ENCODE measurements at places on chromosomes 1 and 21.

GRCh38 chr1:57795886-57796285, 372.0 kb upstream of the DAB1 start:
- DNase-seq: no peak

GRCh38 chr1:117093091-117093534, 28.4 kb downstream of the TRIM45 start:
- peak; percentile 97 for DNase-seq

- DNase-seq: no peak
Measured at GRCh38 chr1:22710701-22711049, at the start of gene EPHB2. Gene EPHB2, plus strand, starts transcription at chr1:22710839. Its CDS starts 144 bp downstream, at chr1:22710983.

DNA sequence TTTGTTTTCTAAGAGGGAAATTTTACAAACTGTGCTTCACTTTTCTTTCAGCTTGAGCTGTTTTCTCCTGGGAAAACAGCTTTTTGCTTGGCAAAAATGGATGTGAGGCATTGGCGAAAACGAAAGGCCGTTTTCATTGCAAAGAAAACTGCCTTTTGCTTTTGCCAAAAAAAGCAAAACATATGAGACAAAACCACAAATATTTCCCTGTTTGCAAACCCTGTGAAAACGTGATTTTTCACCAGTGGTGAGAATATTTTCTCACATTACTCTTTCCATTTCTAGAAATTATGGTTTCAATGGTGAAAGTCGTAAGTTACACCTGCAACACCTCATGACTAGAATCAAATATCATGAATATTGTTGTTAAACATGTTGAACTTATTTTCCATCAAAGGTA, 74.0 kb upstream of the ZBTB18 start:
- peak; percentile 39 for DNase-seq

GRCh38 chr1:30525971-30526651, 197.3 kb downstream of the MATN1 start:
- DNase-seq: peak; percentile 82

DNA sequence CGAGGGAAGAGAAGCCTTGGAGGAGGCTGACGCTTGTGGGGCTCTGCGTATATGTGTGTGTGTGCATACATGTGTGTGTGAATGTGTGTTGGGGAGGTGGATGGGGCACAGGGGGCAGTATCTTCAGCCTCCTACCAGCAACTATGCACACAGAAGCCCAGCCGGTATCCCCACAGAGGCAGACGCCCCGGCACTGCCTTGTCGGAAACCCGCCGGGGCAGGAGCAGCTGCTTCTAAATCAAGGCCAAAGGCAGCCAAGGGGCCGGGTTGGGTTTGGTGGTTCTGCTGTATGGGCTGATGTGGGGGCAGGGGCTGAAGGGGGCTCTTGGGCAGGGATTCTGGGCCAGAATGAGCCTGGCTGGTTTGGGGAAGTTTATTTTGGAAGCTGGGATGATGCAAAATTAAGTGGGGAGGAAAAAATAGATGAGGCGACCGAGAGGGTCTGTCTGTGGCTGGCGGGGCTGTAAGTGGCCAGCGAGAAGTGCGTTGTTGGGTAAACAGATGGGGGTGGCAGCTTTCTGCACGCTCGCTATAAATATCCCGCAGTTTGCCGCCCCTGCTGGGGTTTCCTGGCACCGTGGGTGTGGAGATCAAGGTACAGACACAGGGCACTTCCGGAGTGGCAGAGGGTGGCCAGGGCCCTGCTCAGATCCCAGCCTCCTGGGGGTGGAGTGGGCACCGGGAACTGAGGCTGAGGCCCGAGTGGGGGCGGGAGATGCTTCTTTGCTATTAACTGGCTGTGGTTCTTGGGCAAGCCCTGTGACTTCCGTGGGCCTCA, 11.0 kb upstream of the WNT4 start:
- DNase-seq: no peak

DNA sequence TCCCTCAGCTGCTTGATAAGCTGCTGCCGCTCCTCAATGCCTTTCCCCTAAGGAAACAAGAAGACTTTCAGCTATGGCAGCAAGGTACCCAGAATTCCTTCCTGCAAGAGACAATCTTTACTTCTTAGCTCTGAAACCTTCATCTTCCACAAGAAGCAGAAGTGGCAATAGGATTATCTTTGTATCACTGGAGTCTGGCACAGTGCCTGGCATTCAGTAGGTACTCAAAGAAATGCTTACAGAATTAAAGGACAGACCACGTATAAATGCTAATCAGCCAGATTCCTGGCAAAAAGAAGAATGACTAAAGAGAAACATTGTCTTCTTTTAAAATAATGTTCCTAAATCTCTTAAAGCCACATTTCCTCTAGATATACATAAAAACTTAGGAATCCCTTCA, 43.7 kb downstream of the SLC27A3 start:
- no peak for DNase-seq

- DNase-seq: no peak
Measured at GRCh38 chr1:56952501-56952900, 13.3 kb downstream of the C8B start.

- no peak for DNase-seq
Measured at GRCh38 chr1:205211839-205212536, 486 bp upstream of the DSTYK start.

GRCh38 chr1:23013657-23014056, 2.0 kb downstream of the TEX46 start:
- no peak for DNase-seq

DNA sequence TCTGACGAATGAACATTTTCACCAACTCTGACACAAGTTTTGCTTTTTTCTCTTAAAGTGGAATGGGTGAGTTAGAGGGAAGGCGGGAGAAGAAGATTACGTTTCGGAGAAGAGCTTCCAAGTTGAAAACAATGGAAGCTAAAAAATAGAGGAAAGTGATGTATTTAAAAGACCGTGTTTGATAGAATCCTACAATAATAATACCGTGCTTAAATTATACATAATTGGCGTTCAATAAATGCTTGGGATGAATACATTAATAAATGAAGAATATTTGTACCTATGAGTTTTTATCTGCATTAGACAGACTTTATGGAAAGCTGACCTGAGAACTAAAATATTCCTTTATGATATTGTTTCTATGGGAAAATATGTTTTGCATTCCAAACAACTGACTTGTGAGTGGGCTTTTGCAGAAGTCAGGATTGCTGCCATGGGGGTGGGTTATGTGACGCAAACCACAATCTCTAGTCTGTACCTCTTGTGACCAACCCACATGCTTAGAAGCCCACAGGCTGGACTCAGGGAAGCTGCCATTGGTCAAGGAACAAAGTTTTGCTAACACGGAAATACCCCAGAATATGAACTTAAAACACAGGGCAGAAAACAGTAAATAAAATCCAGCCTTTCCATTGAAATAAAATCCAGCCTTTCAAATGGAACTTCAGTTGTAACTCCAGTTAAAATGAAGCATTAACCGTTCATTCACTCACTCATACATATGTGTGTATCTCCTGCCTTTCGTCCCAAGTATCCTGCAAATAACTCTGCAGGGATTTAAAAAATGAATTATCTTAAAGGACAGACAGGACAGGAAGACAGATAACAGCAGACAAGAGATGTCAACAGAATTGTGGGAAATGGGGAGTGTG, 21.3 kb upstream of the ATF3 start:
- peak; percentile 98 for DNase-seq

DNA sequence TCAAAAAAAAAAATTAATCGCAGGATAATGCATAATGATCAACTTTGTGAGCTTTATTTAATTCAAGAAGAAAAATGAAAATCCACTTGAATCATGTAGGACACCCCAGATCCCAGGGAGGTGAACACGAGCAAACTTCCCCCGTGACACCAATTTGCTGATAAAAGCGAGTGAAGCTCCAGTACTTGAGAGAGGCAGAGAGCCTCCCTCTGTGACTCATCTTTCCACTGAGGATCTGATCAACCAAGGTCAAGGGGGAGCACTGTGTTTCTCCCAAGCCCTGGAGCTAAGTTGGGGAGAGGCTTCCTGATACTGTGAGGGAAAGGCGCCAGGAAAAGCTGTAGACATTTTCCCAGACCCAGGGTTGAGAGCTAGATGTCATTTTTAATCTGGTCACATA, 160.9 kb downstream of the SLC44A5 start:
- no peak for DNase-seq

- no peak for DNase-seq
Measured at GRCh38 chr1:109802136-109802900, 38.6 kb upstream of the EPS8L3 start.

- DNase-seq: no peak
Measured at GRCh38 chr1:230292689-230293389, 133.3 kb downstream of the PGBD5 start.

DNA sequence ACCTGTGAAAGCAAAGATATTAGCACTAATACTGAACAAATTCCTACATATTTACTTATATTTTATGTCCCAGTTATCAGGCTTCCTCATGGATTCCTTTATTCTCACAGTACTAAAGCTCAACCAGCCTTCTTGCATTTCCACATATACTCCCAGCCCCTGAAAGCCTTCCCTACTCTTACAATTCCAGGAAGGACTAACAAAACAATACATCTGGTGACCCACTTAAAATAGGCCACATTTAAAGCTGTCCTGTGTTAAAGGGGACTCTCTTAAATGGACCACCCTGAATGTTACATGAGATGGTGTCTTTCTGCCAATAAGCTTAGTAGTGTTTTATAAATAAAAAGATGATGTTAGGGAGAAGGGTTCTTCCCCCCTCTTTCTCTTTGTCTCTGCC, 54.4 kb downstream of the NTMT2 start:
- DNase-seq: no peak

GRCh38 chr1:172390301-172390682, 30.2 kb upstream of the C1orf105 start:
- DNase-seq: no peak

DNA sequence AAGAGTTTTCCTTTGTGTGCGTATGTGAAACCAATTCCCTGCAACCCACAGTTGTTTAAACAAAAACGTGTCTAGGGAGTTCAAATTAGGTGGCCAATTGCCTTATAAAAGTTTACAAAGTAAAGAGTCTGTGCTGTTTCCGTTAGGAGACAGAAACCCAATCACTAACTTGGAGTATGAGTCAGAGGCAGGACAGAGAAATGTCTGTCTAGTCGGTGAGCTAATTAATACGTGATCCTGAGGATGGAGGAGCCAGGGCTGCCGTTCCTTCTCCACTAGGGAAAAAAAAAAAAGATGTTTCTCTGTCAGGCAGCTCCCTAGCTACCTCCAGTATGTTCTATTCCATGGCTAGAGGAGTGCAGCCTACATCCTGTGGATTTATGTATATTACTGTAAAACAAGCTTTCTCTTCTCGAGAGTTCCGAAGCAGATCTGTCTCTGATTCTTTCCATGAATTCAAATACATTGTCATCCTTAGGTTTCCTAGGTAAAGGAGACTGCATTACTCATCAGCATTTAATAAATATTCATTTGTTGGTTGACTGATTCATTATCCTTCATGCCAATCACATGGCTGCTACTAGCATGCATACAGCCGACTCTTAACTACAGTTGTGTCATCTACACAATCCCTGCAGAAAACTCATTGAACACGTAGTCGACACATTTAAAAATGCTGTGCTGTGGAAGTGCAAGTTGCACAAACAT, 430.6 kb downstream of the KIF26B start:
- DNase-seq: peak; percentile 69

GRCh38 chr1:235632506-235633401, 16.8 kb downstream of the GNG4 start:
- DNase-seq: peak; percentile 70

- no peak for DNase-seq
Measured at GRCh38 chr1:245325922-245326795, 171.4 kb downstream of the KIF26B start.

- DNase-seq: no peak
Measured at GRCh38 chr1:96880626-96881025, 159.0 kb downstream of the PTBP2 start.

DNA sequence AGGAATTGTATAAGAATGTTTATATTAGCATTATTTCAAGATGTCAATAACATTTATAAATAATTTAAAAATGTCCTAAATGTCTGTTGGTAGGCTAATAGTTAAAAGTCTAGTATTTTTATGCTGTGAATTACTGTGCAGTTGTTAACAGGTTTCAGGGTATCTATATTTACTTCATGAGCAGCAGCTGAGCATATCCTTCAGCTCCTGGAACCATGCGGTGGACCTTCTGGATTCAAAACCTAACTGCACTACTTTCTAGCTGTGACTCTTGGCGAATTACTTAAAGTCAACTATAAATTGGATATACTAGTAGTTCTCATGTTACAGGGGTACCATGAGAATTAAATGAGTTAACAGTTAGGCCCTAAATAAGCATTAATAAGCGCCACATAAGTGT, 3.7 kb downstream of the CEP350 start:
- no peak for DNase-seq

- no peak for DNase-seq
Measured at GRCh38 chr1:224523676-224524075, 89.1 kb upstream of the WDR26 start.

- DNase-seq: no peak
Measured at GRCh38 chr21:28464095-28464494, 528.6 kb downstream of the LTN1 start.

- DNase-seq: no peak
Measured at GRCh38 chr1:110174961-110175360, 24.7 kb downstream of the SLC6A17 start.
